ENCODE measurements at places on chromosomes 16 and 17.

- no peak for DNase-seq
Measured at GRCh38 chr16:9868606-9869149, 313.6 kb downstream of the GRIN2A start.

DNA sequence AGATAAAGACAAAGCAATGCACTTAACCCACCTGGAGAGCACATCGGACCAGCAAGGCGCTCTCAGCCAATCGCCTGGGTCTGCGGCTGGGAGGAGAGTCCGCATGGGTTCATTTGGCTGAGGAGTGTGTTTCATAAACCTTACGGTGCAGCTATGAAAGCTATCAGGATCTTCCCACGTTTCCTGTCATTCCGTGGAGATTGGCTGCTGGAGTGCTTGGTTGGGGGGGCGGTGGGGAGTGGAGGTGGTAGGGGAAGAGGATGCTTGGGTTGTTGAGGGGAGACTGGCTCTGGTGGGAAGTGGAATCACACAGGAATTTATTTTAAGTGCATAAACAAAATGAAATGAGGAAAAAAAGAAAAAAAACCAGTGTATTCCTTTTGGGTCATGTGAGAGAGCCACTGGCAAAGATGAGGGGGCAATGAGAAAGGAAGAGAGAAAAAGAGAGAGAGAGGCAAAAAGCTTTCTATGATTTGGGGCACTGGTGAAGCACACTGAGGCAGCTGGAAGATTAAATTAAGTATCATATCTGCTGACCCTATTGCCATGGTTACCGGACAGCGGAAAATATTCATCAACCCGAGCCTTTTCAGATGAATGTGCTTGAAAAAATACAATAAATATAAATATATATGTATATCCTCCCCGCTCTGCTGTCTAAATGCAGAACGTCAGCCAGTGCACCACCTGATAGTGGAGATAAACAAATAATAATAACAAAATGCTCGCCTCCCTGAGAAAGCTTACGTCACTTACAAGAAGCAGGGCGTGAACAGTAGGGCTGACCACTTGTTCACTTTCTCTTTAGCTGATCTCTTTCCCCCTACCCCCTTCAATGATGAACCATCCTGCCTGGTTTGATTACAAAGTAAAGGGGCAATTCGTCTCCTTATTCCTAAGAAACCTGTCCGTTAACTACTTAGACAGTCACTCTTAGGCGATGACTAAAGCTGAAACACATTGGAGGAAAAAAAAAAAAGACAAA is 457.0 kb upstream of the ZFHX3 start:
- DNase-seq: no peak

- no peak for DNase-seq
Measured at GRCh38 chr16:77374384-77374783, 60.5 kb downstream of the ADAMTS18 start.

DNA sequence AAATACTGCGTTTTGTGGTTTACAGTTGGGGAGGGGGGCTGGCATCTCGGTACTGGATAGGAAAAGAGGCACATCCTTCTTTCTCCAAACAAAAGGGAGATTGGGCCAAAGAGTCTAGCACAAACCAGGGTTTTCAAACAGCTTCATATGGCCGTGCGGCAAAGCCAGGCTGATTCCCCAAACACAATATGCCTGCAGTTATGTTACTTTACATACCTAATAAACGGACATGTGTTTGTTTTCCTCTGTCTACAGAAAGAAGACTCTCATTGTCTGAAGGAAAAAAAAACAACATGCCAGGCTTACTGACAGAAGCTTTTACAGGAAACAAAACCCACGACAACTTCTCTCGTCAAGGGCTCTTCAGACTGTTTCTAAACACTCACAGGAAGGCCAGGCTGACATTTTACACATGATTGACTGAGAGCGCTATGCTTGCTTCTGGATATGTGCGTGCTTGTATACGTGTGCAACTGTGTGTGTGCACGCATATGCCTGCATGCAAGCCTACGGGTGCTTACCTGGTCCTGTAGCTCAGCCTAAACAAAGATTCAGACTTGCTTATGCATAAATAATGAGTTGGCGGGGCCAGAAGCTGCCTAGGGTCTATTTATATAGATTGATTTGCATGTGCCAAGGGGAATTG is 461.0 kb upstream of the C16orf82 start:
- no peak for DNase-seq

DNA sequence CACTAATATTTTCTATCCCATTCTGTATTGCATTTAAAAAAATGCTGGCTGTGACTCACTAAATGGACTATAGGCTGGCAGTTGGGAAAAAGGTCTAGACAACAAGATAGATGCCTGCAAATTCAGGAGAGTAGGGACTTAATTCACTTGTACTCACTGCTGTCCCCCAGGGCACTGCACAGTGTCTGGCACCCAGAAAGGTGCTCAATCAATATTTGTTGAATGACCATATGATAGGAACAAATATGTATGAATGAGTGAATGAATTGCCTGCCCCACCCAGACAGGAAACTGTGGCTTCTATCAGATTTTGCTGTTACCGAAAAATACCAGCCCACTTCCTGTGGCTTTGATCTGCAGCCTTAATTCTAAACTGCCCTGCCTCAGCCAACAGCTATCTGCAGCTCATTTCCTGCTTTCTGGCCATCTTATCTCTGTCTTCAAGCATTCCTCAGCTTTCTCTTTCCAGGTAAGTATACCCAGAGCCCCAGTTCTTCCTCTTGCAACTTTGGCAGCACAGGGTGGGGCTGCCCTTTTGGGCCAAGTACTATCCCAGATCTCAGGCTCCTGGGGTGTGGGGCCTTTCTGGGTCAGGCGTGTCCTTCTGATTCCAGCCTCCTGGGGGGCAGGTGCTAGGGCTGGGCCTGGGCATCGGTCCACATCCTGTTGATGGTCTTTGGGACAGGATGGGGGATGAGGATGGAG is 15.3 kb upstream of the TNS4 start:
- peak; percentile 81 for DNase-seq

DNA sequence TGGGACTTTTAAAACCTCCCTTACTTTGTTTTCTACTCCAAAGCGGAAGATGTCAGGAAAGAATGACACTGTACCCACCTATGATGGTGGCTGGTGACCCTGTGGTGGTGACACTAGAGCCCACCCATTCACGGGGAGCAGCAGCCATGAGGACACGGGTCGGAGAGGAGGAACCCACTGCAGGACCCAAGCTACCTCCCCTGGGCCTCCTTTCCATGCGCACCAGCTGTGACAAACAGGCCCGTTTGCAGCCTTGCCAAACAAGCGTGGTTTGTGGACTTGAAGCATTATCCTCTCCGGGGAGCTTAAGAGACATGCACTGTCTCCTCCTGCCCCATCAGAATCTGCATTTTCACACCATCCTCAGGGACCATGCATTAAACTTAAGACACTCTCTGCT is 85.6 kb downstream of the ZFHX3 start:
- no peak for DNase-seq

DNA sequence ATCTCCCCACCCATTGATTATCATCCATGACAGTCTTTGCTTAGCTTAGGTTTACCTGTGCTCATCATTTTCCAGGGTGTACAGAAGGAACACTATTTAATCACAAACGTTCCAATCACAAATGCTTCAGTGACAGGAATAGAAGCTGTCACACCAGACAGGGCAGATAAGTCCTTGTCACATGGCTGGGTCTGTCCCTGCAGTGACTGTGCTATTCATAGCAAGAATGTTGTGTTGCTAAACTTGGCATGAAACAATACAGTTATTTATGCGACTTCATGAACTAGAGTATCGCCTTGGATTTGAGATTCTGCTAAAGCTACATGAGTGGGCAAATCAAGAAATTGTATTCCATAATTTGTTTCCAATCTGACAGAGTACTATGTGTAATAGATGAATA is 108.4 kb downstream of the CDH13 start:
- DNase-seq: no peak

DNA sequence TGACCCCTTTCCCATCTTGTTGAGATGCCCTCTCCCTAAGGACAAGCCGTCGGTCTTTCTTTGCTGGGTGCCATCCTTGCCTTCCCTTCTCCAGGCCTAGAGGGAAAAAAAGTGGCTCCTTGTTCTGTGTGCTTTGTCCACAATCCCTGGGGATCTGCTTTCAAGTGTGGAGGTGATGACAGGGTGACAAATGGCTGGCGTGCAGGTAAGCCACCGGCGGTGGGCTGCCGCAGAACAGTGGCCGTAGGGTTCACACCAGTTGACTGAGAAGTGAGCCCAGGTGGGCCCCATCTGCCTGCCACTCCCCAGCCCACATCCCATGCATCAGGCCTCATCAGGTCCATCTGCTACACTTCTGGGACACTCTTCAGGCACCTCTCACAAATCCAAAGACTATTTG is 11.4 kb upstream of the CALB2 start:
- no peak for DNase-seq

GRCh38 chr17:27496005-27496404 is 39.8 kb downstream of the KSR1 start:
- no peak for DNase-seq

DNA sequence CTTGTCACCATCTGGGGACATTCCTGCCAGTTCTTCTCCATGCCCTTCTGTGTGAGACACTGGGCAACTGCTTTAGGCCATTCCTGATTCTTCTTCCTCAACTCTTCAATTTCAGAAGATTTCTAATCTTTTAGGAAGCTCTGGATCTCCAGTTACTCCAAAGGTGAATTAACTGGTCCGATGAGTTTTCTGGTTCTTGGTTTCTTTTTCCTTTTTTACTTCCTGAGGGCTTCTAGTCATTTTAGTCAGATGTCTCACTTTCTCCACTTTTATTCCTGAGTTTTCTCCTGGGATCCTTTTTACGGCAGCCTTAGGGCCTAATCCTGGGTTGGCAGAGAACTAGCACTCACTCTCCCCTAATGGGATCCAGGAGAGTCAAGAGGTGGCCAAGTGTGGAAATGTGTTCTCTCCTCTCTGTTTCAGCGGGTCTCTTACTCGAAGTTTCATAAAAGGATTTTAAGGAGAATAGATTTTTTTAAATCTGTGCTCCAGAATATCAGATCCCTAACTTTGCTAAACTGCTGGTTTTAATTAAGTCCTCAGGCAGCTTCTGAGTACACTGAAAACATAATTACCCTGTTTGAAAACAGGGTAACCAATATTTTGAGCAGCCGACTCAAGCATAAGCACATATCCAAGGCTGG is 107.6 kb downstream of the RMI2 start:
- DNase-seq: no peak

DNA sequence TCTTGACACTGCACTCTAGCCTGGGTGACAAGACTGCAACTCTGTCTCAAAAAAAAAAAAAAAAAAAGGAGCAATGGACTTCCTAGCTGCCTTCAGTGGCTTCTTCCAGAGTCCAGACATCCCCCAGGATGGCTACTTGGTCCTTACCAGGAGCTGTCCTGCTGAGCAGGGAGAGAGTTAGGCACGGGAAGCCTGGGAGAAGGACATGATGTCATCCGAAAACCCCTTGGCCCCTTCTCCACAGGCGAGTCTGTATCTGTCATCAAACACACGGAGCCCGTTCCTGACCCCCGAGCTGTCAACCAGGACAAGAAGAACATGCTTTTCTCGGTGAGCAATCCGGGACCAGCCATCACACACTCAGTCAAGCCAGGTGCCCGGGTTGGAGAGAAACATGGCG is 8.7 kb downstream of the ATP2A1 start:
- no peak for DNase-seq

GRCh38 chr17:41810659-41811548 is 845 bp downstream of the P3H4 start:
- no peak for DNase-seq

Measured in T-helper 2 cell treated with Interferon-gamma antibody and Interleukin-4, amounts not matched to agents 5 μg/mL and 100 μg/mL, for 36 hours (primary cell).